Hematopoietic multipotent progenitor cell (in vitro differentiated cells): ENCODE measurements at places on chromosomes 4 and X. TPM values are rescaled to one million over a fixed set of nuclear protein-coding genes. Genes with fewer than 3 reads are reported as not detected.
A peak's percentile ranks its signal among the peaks of the same experiment; 100 is the strongest.

Gene NEK1
- 7.3 TPM for total RNA-seq

Gene PPP4R3C
- not detected for total RNA-seq

Gene GSX2
- total RNA-seq = not detected

DNA sequence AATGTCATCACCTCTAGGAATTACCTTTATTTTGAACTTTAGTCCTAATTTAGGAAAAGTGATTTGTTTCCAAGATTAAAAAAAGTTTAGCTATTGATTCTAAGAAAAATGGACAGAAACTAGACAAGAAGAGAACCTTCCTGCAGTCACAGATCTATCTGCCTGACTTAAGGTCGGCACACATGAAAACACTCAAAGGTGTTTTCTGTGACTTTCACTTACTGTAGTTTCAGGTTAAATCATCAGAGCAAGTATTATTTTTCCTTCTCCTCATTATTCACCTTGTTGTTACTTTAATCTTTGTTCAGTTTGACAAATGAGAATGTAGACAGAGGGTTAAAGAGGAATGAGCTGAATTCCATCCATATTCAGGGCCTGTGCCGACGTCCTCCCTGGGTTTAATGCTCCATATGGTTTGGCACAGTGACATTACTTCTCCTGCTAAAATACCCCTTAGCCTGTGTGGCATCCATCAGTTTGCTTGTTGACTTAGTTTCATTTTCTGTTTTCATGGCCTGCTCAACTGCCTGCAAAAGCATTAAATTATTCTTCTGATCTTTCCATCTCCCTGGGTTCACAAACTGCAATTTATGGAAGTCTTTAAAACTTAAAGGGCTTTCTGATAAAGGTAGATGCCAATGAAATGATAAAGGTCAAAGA lies 352.7 kb downstream of the NKX6-1 start:
- no peak for DNase-seq

DNA sequence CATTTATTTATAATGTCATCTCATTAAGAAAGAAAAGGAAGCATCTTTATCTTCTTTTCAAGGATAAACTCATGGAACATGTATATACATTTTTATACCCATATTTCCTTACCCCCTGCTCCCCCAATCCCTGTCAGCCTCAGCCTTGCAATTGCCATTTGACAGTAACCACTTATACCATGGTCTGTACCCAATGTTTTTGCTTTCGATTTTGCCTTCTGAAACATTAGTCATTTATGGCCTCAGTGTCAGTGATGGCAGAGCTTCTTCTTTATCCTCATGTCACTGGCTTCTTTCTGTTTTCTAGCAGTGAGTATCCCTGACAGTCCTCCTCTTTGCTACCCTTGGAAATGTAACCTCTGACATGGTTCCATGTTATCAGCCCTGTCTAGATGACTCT lies 228.4 kb downstream of the SPRY1 start:
- no peak for DNase-seq

DNA sequence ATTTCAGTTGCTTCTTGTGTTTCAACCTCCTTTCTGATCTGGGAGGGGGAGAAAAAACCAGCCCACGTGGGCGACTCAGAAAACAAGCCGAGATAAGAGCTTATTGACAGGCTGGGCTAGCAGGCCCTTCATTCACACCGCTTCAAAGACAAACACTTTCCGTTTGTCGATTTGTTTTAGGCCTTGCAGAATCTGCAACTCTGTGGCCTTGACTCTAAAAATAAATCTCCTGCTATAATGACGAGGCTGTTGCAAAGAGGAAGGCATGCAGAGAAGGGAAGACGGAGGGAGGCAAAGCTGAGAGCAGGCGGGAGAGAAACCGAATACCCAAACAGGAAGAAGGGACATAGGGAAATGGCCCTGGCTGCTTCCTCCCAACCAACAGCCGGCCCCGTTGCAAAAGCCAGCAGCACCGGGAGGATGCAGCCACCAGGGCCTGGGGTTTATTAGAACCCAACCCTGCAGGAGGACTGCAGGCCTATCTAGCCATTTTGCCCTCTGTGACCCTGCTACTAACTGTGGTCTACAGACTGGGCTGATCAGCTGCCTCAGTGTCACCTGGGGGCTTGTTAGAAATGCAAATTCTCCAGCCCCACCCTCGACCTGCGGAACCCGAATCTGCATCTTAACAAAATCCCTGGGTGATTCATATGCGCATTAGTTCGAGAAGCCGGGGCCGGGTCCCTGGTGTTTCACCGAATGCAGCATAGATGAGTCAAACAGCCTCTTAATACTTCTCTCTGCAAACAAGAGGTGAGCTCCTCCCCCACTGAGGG lies 325.5 kb downstream of the BCOR start:
- DNase-seq = peak; percentile 48

DNA sequence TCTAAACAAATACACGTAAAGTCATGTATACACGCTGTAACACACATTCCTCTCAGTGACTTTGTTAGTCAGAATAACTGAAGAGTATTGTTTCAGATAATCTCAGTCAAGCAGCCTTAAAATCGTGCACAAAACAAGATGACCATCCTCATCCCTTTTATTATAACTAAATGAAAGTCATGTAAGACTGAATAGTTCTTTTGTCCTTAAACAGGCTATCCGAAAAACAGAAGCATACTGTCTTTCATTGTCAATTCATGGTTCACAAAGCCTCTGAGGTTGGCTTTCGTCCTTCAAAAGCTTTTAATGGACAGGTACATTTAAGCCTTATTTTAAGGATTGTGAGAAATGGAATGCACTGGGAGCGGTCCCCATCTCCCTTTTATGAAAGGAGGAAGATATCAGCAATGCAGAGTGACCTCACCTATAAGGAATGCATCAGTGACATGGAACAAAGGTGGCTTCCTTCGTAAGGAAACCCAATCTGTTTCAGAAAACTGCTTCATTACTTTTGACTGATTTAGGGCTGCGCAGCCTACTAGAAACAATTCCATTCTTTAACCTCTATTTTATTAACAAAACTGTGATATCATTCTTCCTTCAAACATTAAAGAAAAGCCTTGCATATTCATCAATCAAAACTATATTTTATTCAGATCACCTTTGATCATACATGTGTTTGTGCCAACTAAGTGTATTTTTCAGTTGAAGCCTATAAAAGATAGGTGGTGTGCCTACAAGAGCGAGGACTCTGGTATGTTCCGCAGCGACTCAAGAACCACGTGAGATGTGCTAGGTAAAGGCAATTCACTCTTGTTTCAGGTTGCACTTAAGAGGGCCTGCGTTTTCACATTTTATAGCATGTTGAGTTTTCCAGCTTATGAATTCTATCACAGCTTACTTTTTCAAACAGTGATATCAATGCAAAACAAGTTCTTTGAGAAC lies 19.2 kb downstream of the SH3RF1 start:
- DNase-seq = no peak

- no peak for DNase-seq
These were observed 156.3 kb upstream of the VEGFC start for GRCh38 chr4:176949029-176949428.

DNA sequence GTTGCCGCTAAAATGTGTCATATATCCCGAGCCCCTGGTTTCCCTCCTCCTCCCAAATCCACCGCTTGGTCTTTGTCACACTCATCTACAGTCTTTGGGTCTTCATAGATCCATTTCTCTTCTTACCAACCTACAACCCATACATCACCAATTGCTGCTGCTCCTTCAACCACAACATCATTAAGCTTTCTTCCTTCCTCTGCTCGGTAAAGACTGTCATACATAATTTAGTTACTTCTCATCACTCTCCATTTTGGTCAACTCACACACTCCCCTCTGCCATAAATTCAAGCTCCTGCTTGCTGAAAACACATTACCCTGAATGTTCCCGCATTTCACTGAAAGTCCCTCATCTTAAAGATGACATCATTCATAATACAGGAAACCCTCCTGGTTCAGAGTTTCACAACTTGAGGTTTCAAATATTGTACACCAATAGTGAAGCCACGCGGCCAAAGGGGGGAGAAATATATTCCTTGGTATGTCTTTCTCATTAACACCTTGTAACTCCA lies 1.7 kb upstream of the DCTD start:
- DNase-seq = peak; percentile 61

- DNase-seq = no peak
These were observed 68.4 kb downstream of the TRAPPC11 start for GRCh38 chr4:183727482-183727881.

GRCh38 chr4:28562913-28563312 lies 1702.3 kb downstream of the STIM2 start:
- no peak for DNase-seq

DNA sequence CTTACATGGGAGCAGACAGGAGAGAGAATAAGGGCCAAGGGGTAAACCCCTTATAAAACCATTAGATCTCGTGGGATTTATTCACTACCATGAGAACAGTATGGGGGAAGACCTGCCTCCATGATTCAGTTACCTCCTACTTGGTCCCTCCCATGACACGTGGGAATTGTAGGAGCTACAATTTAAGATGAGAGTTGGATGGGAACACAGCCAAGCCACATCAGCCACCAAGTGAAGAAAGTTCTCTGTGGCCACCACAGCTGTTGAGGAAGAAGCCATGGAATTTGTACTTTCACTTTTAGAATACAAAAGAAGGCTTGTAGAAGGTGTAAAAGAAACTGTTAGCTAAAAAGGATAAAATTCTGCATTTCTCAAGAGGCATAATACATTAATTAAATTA lies 67.0 kb upstream of the CXorf51A start:
- no peak for DNase-seq

- DNase-seq = no peak
These were observed 111.3 kb upstream of the INTU start for GRCh38 chr4:127521463-127521862.

DNA sequence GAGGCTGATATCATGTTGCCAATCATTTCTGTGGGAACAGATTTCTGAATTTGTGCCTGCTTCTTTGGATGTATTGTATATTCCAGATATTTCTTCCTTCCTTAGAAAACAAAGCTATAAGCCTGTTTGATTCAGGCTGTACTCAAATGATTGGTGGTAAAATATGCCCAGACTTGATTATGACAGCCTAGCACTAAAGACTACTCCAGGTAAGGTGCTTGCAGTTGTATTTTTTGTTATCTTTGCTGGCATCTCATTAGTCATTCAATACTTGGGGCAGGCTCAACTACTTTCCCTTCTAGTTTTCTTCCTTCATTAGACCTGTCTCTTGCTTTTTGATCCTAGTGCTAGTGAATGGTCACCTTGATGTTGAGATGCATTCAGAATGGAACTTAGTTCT lies 90.6 kb downstream of the ZNF518B start:
- DNase-seq = no peak

- DNase-seq = peak; percentile 6
These were observed 589 bp upstream of the NEUROG2 start for GRCh38 chr4:112516471-112517066.

GRCh38 chrX:134241960-134242619 lies 5.1 kb downstream of the CCDC160 start:
- DNase-seq = no peak
